ENCODE measurements at places on chromosomes 1 and 21. TPM values are rescaled to one million over a fixed set of nuclear protein-coding genes. Genes with fewer than 3 reads are reported as not detected.

GRCh38 chr21:45152265-45152746 is 77.9 kb downstream of the ADARB1 start:
- no peaks in the 10 kb centered on the region for H3K27me3 ChIP-seq
- no peak overlapping the region for H3K27ac ChIP-seq
- H3K4me3 ChIP-seq, result no peak overlapping the region
- no peaks in the 10 kb centered on the region for H3K36me3 ChIP-seq

GRCh38 chr1:179310721-179311120 is 17.1 kb downstream of the SOAT1 start:
- H3K4me1 ChIP-seq, result no peaks in the 10 kb centered on the region
- H3K4me3 ChIP-seq, result no peak overlapping the region
- H3K27ac ChIP-seq, result peak overlapping the region; percentile 56

DNA sequence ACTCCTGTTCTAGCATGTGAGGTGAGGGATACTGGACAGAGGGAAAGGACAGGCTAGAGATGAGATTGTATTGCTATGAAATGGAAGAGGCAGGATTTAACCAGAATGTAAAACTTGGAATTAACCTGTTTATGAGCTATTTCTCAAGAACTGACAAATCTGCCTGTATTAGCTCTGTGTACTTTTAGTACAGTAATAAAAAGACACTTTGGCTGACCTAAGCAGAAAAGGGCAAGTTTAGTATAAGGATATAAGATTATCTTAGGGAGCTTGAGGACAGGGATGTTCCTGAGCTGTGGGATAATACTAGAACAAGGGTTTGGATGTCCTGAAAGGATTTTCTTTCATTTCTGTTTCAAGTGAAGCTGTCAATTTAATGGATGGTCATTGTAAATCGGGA is 11.2 kb downstream of the ZCCHC17 start:
- no peaks in the 10 kb centered on the region for H3K27me3 ChIP-seq
- H3K27ac ChIP-seq, result no peak overlapping the region
- no peaks in the 10 kb centered on the region for H3K36me3 ChIP-seq
- no peaks in the 10 kb centered on the region for H3K4me1 ChIP-seq
- H3K4me3 ChIP-seq, result no peak overlapping the region

DNA sequence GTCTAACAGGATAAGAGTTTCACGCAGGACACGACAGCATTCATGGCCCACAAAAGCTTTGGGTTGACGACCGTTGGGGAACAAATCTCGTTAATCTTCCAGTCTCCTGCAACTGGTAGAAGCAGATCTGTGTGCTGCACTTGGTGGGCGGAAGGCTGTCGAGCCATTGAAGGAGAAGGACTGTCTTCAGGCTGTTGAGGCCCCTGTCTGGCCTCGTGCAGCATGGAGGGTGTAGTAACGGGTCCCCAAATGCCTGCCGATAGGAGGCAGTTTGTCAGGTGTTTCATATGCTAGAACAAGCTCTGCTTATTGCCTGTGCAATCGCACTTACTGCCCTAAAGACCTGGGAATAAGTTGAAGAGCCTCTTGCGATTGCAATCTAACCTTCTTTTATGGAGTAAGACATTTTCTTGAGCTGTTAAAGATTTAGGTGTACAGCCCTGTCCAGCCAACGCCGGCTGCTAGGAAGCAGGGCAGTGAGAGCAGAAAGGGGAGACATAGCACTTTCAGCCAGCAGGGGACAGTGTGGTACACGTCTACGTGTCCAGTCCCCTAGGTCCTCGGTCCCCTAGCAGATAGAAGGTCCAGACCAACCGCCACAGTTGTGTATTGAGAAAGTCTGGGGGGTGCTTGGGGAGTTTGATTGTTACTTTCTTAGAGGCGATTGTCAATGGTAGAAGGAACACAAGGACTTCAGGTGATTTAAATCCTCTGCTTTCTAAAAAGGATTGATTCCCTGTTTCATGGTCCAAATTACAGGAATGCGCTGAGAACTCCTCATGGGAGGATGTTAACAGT is 102.3 kb upstream of the TMPRSS2 start:
- peak; percentile 79 for DNase-seq
- no peak overlapping the region for H3K27ac ChIP-seq
- no peaks in the 10 kb centered on the region for H3K36me3 ChIP-seq
- H3K4me3 ChIP-seq, result no peak overlapping the region
- peaks cover 17% of the 10 kb centered on the region for H3K4me1 ChIP-seq
- no peaks in the 10 kb centered on the region for H3K27me3 ChIP-seq

DNA sequence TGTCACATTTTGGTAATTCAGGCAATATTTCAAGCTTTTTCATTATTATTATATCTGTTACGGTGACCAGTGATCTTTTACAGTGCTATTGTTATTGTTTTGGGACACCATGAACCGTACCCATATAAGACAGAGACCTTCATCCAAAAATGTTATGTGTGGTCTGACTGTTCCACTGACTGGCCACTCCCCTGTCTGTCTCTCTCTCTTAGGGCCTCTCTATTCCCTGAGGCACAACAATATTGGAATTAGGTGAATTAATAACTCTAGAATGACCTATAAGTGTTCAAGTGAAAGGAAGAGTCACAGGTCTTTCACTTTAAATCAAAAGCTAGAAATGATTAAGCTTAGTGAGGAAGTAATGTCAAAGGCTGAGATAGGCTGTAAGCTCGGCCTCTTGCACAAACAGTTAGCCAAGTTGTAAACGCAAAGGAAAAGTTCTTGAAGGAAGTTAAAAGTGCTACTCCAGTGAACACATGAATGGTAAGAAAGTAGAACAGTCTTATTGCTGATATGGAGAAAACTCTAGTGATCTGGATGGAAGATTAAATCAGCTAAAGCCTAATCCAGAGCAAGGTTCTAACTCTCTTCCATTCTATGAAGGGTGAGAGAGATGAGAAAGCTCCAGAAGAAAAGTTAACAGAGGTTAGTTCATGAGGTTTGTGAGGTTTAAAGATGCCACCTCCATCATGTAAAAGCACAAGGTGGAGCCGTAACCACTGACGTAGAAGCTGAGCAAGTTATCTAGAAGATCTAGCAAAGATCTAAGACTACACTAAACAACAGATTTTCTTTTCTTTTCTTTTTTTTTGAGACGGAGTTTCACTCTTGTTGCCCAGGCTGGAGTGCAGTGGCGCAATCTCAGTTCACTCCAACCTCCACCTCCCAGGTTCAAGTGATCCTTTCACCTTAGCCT is 19.7 kb upstream of the DIPK1A start:
- no peaks in the 10 kb centered on the region for H3K27me3 ChIP-seq
- peak overlapping the region; percentile 21 for H3K27ac ChIP-seq
- H3K4me3 ChIP-seq, result no peak overlapping the region
- no peaks in the 10 kb centered on the region for H3K36me3 ChIP-seq

DNA sequence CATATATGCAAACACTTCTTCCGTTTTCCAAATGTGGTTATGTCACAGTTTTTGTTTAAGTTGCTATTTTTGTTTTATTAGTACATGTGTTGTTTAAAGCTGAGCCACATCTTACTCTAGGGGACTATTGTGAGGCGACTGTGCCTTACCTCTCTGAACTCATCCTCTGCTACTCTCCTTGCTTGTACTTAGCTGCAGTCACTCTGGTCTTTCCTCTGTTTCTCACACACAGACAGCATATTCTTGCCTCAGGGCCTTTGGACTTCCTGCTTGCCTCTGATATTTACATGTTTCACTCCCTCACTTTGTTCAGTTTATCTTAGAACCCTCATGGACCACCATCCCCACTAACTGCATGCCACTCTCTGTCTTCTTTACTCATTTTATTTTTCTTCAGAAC is 101.1 kb downstream of the MACF1 start:
- no peak overlapping the region for H3K4me3 ChIP-seq
- no peaks in the 10 kb centered on the region for H3K27me3 ChIP-seq
- H3K27ac ChIP-seq, result no peak overlapping the region
- DNase-seq, result no peak

- H3K36me3 ChIP-seq, result no peaks in the 10 kb centered on the region
- no peak overlapping the region for H3K27ac ChIP-seq
- no peak for DNase-seq
- no peak overlapping the region for H3K4me3 ChIP-seq
- H3K4me1 ChIP-seq, result no peaks in the 10 kb centered on the region
Measured at GRCh38 chr1:227869851-227870305, 54.4 kb downstream of the PRSS38 start.

DNA sequence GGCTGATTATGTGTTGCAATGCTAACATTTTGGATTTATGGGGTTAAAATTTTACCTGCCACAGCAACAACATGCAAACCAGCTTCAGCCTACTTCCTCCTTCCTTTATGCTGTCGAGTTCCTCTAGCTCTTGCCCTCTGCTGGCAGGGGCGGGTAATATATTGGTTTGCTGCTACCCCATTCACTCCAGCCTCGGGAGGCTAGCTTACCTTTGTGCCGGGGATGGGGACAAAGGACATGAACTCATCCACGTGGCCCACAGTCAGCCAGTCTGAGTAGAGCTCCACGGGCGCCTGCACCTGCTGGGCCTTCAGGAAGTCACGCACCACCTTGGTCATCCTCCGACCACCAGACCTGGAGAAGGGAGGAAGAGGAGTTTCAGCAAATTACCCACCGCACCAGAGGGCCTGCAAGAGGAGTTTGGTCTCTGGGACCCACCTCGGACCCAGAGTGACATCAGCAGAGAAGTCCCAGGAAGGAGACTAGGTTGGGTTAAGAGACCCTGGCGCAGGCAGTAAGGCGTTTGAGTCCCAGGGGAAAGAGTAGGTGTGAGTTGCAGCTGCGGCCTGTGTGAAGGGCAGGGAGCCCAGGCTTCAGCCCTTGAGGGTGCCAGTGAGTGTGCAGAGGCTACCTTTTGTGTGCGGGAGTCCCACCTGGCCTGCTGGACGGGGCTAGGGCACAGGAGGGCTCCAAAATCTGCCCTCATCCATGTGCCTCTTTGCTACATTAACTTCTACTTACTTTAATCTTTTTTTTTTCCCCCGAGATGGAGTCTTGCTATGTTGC is 21.8 kb upstream of the SDHB start:
- H3K4me1 ChIP-seq, result no peaks in the 10 kb centered on the region
- no peak overlapping the region for H3K4me3 ChIP-seq
- H3K36me3 ChIP-seq, result no peaks in the 10 kb centered on the region
- H3K27ac ChIP-seq, result no peak overlapping the region
- no peaks in the 10 kb centered on the region for H3K27me3 ChIP-seq
- DNase-seq, result peak; percentile 72

DNA sequence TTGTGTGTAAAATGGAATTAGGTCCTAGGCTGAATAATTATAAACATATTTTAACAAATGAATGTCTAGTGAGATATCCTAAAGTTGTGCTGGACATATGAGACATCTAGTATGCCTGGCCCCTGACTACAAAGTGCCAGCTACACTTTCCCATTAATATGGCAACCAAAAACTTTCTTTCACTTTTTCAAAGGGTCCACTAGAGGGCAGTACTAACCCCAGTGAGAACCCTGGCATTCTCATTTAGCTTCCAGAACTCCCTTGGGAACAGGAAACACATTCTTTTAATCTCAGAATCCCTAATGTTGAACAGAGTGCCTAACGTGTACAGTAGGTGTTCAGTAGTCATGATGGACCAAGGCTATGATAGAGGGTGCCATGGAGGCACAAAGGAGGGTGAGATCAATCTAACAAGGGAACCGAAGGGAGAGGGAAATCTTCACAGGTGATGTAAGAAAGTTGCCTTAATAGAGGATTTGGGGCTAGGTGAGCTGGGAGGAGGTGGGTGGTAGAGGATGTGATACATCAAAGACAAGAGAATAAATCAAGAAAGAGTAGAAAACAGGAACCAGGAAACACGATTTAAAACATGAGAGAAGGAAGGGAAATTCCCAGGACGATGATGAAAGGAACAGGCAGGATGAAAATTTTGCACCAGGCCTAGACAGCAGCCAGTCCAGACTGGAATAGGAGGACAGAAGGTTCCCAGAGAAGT is 41.6 kb downstream of the NSL1 start:
- H3K4me3 ChIP-seq, result no peak overlapping the region
- H3K4me1 ChIP-seq, result no peaks in the 10 kb centered on the region
- peak overlapping the region; percentile 61 for H3K27ac ChIP-seq

DNA sequence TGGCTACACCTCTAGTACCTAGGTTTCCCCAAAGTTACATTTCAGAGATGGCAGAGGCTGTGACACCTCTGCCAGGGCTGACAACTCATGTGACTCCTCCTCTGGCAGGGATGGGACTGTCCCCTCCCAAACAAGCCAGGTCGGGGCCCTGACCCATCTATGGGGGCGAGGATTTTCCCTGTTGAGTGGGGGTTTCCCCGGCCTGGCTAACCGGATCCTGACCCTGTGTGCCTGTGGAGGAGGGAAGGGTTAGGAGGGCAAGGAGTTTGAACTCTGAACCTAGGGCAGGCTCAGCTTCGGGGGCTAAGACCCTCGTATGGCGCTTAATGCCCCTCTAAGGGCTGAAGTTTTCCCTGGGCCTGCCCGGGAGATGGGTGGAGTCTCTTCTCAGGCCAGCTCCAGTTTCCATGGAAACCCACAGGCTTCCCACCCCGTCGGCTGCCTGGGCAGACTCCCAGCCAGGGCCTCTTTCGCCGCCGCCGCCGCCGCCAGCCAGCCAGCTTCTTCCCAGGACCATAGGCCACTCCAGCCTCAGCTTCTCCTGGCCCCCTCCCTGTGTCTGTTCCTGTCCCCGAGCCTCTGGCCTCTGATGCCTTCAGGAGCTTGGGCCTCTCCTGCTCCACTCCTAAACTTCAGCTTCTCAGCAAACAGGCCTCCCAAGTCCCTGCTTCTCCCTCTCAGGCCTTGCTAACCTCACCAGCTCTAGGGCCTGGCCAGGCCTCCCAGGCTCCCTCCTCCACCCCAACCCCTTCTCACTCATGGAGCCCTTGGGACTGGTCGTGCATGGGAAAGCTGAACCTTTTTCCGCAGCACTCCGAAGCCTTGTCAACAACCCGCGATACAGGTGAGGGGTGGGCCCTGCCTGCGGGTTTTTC is at the start of gene BTBD19:
Gene BTBD19, plus strand, starts transcription at position 461 of the 875 bp plus-strand sequence. Its CDS starts 298 bp downstream, at position 759.
- peak; percentile 95 for DNase-seq
- no peak within 1 kb of the TSS for H3K4me3 ChIP-seq
- H3K27ac ChIP-seq, result peak within 1 kb of the TSS; percentile 100
- no peaks in the 10 kb centered on the region for H3K27me3 ChIP-seq
- peaks cover 51% of the 10 kb centered on the region for H3K4me1 ChIP-seq

DNA sequence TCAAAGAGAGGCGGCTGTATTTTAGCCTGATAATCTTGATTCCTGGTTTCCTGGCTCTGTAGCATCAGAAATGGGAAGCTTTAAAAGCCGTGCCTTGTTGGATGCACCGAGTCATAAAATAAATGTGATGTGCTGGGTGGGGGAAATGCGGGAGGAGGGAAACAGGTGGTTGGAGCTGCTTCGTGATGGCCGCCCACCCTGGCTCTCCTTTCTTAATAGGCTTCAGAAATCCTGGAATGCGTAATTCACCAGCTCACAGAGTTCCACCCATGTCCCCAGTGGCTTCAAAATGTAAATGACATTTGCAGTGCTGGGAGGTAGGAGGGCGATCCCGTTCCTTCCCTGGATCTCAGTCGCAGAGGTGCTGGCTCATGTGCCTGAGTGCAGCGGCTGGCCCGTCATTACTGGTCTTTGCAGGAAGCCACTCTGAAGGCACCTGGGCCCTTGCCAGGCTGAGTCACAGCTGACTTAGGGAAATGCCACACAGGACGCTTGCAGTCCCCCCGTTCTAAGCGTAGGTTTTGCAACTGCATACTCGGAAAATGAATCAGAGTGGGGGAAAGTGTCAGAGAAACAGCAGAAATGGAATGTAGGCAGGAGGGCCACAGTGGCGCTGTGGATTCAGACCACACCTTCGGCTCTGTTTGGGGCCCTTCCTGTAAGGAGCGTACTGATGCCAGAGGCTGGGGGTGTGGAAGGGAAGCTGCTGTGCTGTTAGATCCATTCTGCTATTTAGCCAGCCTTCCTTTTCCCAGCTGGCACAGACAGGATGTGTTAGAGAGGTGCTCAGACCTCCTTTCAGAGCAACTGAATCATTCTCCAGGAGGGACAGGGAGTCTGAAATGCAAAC is 37.6 kb downstream of the GALNT2 start:
- H3K27ac ChIP-seq, result peak overlapping the region; percentile 93
- H3K27me3 ChIP-seq, result no peaks in the 10 kb centered on the region
- H3K4me1 ChIP-seq, result peaks cover 37% of the 10 kb centered on the region
- no peak overlapping the region for H3K4me3 ChIP-seq

GJA9 gene
- polyA plus RNA-seq, result 0.34 TPM

DNAI4 gene
- polyA plus RNA-seq, result 2.9 TPM

OR2T35 gene
- polyA plus RNA-seq, result not detected

DIRAS3 gene
- polyA plus RNA-seq, result 4.1 TPM

ANGEL2 gene
- 11.8 TPM for polyA plus RNA-seq
